ENCODE measurements at places on chromosomes 6 and 20. TPM values are rescaled to one million over a fixed set of nuclear protein-coding genes. Genes with fewer than 3 reads are reported as not detected.
A peak's percentile ranks its signal among the peaks of the same experiment; 100 is the strongest.

Gene TRIM40
- not detected for total RNA-seq

Gene SMOC2
- not detected for total RNA-seq

Gene TNFRSF6B
- total RNA-seq = 16.8 TPM

Gene NR2E1
- not detected for total RNA-seq

Gene LPA
- total RNA-seq = not detected

Gene HSPA12B
- total RNA-seq = 16.7 TPM

Gene NNAT
- total RNA-seq = 0.23 TPM

DNA sequence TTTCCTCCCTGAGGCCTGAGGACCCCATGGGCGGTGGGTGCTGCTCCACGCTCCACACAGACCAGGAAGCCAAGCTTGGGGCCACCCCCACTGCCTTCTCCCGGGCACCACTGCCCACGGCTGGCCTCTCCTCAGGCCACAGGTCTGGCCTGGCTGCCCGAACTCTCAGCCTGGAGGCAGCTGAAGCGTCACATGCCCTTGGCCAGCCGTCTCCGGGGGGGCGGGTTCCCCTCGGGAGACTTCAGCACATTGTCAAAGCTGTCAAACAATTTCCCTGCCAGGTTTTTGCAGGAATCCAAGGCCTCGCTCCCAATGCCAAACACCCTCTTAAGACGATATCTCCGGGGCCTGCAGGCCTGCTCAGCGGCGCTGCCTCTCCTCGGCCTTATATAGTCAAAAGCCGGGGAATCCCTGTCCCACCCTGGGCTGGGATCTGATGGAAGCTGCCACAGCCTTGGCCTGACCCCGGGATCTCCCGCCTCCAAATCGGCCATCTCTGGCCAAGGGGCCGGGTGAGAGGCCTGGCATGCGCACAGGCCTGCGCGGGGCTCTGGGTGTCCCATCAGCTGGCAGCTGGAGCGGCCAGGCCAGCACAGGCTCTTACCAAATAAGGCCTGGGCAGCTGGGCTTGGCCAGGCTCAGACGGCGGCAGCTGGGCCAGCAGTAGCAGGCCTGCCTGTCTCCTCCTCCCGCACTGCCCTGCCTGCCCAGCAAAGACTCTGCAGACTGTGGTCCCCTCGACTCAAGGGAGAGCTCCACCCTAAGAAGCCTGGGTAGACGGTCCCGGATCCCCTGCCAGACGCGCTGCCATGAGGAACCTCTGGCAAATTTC lies 49.7 kb downstream of the RBM38 start:
- no peak for DNase-seq

DNA sequence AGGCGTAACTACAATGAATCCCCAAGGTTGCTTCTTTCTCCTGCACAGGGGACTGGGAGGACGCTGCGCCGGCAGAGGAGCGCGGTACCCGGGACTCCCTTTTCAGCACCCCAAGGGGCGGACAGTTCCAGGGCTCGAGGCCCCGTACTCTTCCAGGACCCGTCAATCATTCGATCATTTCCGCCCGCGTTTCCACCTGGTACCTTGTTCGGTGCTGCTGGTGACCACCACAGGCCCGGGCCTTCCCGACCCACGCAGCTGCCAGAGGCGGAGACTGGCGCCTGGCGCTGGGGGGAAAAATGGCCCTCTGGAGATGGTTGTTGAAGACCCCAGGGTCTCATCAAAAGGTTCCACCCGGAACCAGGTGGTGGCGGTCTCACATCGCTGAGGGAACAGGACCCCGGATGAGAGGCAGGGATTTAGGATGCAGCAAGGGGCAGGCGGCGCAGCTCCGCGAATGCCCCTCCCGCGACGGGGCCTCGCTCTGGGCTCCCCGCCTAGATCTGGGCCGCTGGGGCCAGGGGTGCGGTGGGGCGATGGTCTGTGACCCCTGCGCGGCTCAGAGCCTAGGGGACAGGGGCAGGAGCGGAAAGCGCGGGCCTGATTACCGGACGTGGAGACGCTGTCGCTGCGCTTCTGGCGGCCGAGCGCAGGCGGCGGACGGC lies 744 bp downstream of the VSX1 start:
- peak; percentile 27 for DNase-seq

DNA sequence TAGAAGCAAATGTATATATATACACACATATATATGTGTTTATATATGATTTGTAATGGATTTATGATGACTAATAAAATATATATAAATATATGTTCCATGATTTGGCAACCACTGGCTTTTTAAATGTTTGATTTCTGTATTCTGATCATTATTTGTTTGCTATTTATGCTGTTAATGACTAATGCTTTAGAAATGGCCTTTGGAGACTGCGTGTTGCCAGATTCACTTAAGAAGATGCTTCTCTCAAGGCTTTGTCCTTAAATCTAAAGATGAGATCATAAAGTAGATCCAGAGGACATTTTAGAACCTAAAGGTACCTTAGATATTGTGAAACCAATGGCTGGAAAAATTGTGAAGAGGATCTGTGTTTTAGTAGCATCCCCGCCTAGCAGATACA lies 116.0 kb upstream of the SUPT3H start:
- no peak for DNase-seq

DNA sequence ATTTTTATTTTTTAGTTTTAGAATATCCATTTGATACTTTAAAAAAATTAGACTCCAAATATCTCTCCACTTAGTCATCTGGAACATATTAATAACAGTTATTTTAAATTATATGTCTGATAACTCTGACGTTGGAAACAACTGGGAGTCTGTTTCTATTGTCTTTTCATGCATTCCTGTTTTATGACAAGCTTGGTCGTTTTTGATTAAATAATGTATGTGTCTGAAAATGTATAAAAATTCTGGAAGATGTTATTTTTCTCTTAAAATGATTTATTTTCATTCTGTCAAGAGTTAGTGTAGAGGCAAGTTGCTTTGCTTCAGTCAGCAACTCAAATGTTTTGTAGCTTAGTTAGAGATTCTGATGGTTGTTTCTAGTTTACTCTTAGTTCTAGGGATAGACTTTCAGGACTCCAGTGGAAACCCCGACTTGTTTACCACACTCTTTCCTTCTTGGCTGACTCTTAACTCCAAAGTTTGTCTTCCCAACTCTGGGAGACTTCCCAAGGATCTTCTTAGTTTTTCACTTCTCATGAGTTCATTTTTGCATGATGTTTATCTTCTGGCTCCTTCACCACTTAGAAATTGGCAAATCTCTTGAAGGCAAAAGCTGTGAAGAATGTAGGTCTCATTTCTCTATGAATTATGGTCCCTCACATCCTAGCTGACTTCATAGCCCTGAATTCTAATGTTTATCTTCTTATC lies 190.9 kb downstream of the LAMA2 start:
- peak; percentile 1 for DNase-seq

DNA sequence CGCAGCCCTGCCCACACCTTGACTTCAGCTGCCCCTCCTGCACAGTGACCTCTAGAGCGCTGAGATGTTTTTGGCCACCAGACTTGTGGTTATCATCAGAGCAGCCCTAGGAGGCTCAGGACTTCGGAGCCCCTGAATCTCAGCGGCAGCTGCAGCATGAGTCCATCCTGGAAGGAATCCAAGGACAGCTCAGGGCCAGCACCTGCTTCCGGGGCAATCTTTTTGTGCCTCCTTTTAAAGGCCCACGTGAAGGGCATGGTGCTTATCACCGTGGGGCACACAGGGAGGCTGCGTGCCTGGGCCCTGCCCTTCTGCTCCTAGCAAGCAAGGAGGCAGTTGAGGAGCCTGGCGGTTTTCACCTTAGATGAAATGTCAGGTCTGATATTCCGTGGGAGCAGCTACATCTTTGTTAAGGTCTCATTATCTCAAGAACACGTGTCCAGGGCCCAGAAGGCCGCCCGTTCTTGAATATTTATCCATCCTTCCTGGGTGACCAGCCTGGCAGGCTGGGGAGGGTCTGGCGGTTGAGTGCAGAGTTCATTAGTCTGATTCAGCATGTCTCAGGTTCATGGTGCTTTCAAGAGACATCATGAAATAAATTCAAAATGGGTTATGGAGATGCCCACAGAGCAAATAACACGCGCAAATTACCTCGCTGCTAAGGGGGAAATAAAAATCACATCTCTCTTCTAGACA lies 392.4 kb downstream of the TAF4 start:
- DNase-seq = no peak

DNA sequence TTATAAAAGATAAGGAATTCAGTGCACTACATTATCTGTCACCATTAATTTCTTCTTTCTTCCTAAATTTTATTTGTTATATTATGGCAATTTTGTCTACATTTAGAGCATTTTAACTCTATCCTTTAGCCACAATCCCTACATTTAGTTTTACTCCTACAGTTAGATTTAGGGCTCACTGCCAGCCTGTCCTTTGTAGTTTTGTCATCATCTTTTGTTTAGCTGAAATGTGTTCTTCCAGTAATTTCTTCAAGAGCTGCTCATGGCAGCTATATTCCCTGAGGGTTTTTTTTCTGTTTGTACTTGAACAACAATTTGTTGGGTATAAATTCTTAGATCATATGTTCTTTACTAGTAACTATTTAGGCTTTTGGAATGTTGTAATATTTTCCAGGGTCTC lies 72.7 kb upstream of the B3GAT2 start:
- no peak for DNase-seq

DNA sequence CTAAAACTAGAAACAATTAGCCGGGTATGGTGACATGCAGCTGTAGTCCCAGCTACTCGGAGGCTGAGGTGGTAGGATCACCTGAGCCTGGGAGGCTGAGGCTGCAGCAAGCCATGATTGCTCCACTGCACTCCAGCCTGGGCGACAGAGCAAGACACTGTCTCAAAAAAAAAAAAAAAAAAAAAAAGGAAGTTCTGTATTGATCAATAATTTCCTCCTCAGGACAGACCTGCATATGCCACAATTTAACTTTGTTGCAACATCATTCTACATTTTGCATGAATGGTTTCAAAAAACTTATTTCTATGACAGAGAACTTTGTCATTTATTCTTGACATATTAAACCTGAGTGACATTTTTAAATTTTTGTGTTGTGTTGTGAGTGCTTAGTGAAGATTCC lies 5.5 kb downstream of the DNAJC5 start:
- no peak for DNase-seq

DNA sequence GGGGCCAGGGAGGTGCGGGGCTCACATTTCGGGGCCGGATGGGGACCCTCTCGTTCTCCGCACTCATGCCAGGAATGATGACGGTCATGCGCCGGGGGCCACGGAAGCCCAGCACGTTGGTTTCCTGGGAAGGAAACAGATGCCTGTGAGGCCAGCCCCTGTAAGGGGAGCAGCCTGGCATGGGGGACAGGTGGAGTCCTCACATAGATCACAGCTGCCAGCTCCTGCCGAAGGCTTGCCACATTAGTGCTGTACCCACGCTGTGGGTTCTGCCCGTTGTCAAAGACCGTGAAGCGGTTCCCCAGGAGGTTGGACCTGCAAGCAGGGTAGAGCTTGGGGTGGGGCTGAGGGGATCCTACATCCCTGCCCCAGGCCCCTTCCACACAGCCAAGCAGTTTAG lies 6.7 kb upstream of the TEAD3 start:
- no peak for DNase-seq

GRCh38 chr6:138509371-138509770 lies 10.1 kb upstream of the NHSL1 start:
- peak; percentile 71 for DNase-seq

Data from dermis blood vessel endothelial cell (primary cell).